Pulmonary artery endothelial cell (primary cell): ENCODE measurements at places on chromosomes 7 and 10. TPM values are rescaled to one million over a fixed set of nuclear protein-coding genes. Genes with fewer than 3 reads are reported as not detected.

Gene GIMAP8
- total RNA-seq = 68.3 and 104 TPM in 2 replicates

Gene CAV1
- 1,552 and 2,041 TPM in 2 replicates for total RNA-seq

DNA sequence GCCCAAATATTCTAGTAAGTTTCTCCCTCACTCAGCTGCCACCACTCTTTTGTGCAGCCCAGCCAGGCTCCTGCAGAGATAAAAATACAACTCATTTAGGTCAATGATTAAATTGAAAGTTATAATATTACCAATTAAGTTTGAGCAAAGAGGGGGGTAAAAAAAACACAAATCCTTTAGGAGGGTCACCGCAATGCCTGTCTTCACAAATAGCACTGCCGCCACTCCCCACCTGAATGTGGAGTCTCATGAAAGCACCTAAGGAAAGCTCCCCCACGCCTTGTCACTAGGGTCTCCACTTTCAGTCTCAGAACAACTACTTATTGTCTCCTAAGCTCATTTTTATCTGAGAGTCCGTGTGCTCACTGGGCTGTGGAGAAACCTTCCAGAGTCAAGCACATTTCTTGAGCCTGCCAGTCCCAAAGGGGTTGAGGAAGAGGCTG lies 148.7 kb downstream of the FGFR2 start:
- DNase-seq = no peak

- DNase-seq = peak; percentile 89
These were observed 29.3 kb downstream of the CCNJ start for GRCh38 chr10:96072674-96073073.

- DNase-seq = no peak
These were observed 21.4 kb downstream of the CREB5 start for GRCh38 chr7:28433699-28434219.

DNA sequence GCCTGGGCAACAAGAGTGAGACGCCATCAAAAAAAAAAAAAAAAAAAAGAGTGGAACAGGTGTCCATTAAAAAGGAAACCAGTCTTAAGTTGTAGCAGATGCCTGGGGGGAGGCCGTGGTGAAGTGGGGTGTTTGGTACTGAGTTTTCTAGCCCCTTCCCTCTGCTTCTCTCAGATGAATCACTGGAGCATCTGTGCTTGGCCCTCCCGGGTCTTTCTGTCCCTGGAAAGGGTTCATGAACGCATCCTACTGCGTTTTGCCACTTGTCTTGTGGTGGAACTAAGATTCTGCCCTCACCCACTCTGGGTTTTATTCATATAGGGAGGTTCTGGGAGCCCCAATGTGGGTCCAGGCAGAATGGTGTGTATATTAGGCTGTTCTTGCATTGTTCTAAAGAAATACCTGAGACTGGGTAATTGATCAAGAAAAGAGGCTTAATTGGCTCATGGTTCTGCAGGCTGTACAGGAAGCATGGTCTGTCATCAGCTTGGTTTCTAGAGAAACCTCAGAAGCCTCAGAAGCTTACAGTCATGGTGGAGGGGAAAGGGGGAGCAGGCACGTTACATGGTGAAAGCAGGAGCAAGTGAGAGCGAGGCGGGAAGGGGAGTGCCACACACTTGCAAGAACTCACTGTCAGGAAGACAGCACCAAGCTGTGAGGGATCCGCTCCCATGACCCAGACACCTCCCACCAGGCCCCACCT lies 63.5 kb downstream of the CAMK1D start:
- no peak for DNase-seq

DNA sequence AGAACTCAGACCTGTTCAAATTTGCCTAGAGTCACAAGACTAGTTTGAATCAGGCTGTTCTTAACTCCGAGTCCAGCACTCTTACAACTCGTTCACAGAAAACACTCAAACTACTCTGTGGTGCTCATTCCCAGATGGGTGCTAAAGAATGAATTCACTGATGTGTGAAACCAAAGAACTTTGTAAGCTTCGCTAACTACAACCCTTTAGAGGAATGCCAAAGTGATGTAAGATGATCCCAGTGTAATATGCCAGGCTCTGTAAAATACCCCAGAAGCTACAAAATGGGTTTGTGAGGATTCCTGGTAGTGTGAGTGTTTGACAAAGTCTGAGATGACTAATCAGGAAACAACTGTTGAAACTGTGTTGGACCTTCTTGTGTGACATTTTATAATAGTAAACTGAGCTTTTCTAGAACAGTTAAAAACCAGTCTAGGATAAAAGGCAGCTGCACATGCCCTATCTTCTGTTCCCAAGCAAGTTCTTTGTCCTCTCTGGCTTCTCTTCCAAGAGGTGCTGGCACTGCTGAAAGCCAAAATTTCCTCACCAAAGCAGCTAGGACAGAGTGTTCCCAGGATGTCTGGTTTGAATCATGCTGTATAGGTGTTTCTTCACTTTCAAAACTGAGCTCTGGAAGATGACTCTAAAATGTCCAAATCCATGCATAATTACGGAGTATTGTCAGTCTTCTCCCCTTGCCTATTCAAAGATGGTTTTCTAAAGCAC lies 527.6 kb downstream of the SORCS1 start:
- DNase-seq = no peak

DNA sequence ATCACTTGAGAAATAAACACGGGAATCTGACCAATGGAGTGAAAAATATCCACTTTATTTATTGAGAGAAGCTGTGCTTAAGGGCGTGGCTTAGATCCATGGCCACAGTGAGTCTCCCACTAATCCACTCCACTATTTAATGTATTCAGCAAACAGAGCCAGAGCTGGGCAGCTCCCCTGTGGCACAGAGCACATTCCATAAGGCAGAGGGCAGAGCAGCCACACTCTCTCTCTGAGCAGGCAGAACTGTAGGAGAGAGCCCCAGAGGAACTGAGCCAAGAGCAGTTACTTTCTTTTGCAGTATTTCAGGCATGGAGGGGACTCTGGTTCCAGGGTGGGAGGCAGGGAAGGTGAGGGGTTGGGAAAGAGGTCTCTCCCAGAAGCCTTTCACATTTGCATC lies 106.0 kb downstream of the GALNT17 start:
- DNase-seq = no peak

- DNase-seq = no peak
These were observed at the start of gene EBF3 for GRCh38 chr10:129963641-129964501. EBF3 (minus strand) TSS chr10:129964274; CDS start chr10:129963768, 506 bp downstream.
